ENCODE measurements at places on chromosomes 11 and 22.
A peak's percentile ranks its signal among the peaks of the same experiment; 100 is the strongest.

DNA sequence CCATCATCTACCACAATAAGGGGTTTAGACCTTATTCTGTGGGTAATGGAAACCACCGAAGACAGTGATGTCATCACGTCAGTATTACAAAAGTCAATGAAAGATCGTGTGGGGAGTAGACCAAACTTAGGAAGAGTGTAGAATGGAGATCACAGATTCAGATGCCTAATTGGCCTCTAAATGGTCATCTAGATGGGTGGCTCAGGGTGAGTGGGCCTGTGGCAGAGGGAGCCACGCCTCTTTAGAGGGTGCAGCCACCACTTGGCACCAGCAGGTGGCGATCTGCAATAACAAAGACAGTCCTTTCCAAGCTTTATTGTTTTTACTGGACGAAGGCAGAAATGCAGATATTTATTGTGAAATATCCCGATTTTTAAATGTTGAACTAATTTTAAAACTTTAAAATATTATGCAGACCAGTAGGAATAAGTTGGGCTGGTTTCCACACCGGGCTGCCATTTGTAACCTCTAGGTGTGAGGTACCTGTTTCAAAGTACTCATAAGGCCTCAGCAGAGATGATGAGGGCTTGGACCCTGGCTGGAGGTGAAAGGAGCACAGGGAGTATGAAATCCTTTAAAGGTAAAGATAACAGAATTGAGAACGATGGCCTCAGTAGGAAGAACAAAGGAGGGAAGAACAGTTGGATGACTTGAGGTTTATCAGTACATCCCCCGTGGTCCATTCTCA, 222.0 kb downstream of the DBX1 start:
- peak; percentile 73 for DNase-seq

DNA sequence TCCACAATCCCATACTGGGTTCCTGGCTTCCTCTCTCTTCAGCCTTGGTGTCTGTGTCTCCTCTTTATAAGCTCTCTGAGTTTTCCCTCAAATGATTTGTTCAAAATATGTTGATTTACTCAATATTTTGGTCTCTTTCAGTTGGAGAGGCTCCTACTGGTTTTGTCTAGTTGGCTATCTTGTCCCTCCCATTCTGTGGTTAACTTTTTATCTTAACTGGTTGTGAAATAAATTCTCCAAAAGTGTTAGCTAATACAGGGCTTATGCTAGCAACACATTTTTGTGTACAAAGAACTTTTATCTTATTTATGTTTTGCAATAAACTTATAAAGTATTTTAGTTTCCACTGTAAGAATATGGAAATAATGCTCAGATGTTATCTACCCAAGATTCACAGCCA, 200.9 kb downstream of the AASDHPPT start:
- DNase-seq: no peak

DNA sequence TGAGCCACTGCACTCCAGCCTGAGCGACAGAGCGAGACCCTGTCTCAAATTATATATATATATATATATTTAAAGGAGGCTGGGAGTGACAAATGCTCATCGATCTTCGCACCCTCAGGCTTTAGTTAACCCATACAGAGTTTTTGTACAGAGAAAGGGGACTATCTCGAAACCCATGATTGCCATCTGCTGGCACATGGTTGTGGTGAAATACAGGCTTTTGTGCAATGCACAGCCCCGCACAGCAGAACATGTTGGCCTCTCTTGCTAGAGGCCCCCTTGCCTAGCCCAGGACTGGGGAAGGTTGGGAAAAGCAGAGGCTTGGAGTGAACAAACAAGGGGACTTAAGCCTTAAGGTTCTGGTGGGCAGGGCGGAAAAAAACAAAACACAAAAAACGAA, 3.6 kb downstream of the MYBPC3 start:
- DNase-seq: no peak

DNA sequence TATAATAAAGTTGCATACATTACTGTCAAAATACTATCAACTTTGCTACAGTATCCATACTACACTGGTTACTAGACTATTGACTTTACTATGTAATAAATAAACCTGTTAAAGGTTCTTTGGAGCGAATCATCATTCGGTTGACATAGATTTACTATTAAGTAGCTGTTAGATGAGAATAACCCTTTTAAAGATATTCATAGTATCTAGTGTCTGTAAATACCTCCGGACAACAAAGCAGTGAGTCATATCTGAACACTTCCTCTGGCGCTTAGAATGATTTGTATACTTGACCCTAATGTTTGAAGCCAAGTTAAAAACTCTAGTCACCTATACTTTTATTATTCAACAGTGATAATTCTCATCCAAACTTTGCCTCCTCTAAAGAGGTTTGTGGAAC, 84.7 kb downstream of the MSANTD4 start:
- no peak for DNase-seq

GRCh38 chr11:34243600-34244464, 114.0 kb downstream of the ABTB2 start:
- peak; percentile 88 for DNase-seq

DNA sequence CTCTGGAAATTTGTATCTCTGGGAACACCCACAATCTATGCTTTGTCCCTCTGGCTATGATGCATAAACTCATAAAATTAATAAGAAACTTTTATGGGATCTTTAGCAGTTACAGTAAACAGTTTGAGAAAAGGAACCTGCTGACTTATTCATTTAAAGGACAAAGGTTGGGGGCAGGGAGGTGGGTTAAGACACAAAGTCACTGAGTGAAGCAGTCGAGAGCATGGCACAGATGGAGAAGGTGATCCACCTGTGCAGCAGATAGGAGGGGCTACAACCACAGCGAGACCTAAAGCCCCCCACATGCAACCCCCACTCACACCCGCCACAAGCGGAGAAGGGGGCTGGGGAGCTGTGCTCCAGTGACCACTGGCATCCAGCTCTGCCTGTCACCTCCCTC, 45.0 kb downstream of the SMCO4 start:
- DNase-seq: no peak

- DNase-seq: no peak
These were observed 253.4 kb downstream of the FAM76B start for GRCh38 chr11:95536047-95536690.

- no peak for DNase-seq
These were observed 232.0 kb upstream of the TENM4 start for GRCh38 chr11:79672786-79673185.

DNA sequence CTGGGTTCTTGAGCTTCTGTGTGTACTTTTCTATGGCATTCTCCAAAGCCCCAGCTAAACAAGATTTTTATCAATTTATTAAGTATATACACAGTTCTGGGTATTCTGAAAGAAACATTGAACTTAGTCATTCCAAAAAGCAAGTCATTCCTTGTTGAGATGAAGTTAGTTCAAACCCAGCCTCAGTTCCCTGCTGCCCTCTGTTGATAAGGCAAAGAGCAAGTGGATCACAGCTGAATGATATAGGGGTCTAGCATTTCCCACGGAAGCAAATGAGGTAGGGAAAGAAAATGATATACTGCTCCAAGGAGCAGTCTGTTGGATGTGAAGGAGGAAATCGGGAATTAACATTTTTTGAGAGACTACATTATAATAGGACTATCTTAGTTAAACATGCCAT, 841.8 kb upstream of the TENM4 start:
- no peak for DNase-seq

- DNase-seq: no peak
These were observed 60.0 kb downstream of the ENTHD1 start for GRCh38 chr22:39833610-39834009.

- DNase-seq: no peak
These were observed 65.1 kb downstream of the PRMT3 start for GRCh38 chr11:20452585-20452984.

DNA sequence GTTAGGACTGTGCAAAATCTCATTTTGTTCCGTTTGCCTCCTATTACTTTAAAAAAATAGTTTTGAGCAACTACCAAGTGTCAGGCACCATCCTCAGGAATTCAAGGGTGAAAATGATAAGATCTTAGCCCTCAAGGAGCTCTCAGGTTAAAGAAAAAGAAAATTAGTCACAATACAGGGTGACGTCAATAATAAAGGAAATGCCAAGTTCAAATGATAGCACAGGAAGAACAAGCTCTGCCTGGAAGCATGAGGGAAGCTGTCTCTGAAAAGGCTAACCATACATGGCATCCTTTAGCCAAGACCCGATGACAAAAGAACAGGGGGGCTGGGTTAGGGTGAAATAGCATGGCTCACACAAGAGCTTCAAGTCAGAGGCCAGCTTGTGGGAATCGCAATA, 11.1 kb upstream of the MPZL2 start:
- DNase-seq: no peak

GRCh38 chr11:2319791-2320472, 18.1 kb downstream of the TSPAN32 start:
- no peak for DNase-seq

- peak; percentile 75 for DNase-seq
These were observed 14.2 kb upstream of the CDC42BPG start for GRCh38 chr11:64858467-64859263.

Measured in suppressor macrophage treated with lipopolysaccharide for 4 hours (primary cell).